Stimulated activated CD4-positive, alpha-beta T cell treated with anti-CD3 and anti-CD28 coated beads, Interleukin-12 subunit alpha, Interleukin-12 subunit beta, amount 100 ng/mL, for 24 hours (primary cell): ENCODE measurements at places on chromosomes 3 and 15.

DNA sequence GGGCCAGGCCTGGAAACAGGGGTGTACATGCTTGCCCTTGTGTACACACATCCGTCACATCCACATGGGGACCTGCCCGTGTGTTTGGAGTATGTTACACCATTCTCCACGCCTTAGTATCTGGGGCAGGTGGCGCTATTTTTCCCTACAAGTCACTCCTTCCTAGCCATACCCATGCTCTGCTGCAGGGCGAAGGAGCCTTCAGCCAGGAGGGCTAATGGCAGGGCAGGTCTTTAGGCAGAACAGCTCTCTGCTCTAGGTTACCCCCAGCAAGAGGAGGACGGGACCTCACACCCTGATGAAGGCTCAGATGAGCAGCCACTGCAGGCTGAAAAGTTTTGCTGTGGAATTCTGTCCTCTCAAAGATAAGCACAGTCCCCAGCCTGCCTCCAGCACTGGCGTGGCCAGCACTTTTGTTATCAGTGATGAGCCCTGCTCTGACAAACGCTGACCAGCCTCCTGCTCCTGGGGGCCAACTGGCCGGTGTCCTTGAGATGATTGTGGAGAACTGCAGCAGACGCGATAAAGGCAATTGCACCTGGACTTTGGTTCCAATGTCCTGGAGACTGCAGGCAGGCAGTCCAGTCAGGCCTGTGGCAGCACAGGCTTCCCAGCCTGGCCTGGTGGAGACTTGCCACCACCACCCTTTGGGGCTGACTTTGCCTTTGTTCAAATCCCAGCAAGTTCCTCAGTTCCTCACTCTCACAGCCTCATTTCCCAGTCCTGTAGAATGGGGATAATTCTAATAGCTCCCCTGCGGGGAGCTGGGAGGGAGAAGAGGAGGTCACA is 19.8 kb upstream of the PIGZ start:
- no peak for DNase-seq

GRCh38 chr3:69590111-69590510 is 149.2 kb upstream of the MITF start:
- DNase-seq: no peak

DNA sequence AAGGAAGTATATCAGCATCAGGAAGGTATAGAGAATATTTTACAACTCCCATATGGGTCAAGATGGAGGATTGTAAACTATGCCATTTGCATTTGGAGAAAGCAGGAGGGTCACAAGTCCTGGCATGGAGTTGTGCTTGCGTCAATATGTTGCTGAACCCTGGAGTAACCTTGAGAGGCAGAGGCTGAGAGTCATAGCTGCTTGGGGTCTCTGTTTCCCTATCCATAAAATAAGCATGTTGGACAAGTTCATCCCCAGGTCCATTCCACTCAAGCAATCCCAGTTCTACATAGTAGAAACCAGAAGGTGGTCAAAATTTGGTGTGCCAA is 273.6 kb downstream of the MECOM start:
- DNase-seq: no peak

- no peak for DNase-seq
Measured at GRCh38 chr15:52463638-52464037, 65.0 kb downstream of the MYO5A start.

DNA sequence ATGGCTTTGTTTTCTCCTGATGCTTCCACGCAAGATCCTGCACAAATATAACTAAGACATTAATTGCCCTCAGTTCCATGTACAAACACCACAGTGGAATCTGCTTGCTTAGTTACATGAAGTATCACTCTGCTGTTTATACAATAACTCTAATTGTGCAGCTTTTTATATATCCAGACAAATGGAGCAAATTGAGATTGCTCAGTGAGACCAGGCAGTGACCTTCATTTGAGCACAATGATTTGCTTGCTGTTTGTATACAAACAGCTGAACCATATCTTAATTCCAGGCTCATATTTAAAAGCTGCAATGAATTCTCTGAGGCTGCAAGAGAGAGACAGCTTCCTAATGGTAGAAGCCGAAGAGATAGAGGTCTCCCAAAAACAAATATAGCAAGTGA is 243.7 kb downstream of the CADPS start:
- no peak for DNase-seq

DNA sequence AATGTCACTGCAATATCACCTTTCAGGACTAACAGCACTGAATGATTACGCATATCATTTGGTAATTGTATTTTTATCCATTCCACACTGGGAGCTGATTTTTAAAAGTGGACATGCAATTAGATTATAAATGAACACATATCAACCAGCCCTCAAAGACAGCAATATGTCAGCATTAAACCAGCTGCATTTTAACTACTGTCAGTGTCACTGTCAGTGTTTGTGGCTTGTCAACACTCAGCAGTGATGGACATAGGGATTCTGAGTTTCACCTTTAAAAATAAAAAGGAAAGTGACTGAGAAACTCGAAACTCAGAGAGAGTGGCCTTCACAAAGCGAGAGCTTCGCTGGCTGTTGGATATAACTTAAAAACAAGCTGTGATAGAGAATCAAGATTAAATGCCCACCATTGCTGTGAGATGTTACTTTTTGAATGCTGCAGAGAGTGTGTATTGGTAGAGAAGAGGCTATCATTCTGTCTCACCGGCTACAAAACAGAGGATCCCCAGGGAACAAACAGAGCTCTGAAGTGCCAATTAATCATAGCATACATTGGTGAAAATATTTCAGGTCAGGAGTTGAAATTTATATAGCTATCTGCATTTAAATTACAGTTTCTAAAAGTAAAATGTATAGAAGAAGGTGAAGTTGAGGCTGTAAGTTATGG is 635.8 kb downstream of the SQOR start:
- DNase-seq: no peak

GRCh38 chr3:120471643-120472042 is 20.9 kb upstream of the FSTL1 start:
- DNase-seq: no peak

GRCh38 chr3:36221975-36222374 is 158.3 kb upstream of the STAC start:
- no peak for DNase-seq

GRCh38 chr3:49305608-49306007 is 28.6 kb upstream of the C3orf62 start:
- no peak for DNase-seq

- no peak for DNase-seq
Measured at GRCh38 chr3:175088766-175089380, 229.7 kb downstream of the NAALADL2 start.

DNA sequence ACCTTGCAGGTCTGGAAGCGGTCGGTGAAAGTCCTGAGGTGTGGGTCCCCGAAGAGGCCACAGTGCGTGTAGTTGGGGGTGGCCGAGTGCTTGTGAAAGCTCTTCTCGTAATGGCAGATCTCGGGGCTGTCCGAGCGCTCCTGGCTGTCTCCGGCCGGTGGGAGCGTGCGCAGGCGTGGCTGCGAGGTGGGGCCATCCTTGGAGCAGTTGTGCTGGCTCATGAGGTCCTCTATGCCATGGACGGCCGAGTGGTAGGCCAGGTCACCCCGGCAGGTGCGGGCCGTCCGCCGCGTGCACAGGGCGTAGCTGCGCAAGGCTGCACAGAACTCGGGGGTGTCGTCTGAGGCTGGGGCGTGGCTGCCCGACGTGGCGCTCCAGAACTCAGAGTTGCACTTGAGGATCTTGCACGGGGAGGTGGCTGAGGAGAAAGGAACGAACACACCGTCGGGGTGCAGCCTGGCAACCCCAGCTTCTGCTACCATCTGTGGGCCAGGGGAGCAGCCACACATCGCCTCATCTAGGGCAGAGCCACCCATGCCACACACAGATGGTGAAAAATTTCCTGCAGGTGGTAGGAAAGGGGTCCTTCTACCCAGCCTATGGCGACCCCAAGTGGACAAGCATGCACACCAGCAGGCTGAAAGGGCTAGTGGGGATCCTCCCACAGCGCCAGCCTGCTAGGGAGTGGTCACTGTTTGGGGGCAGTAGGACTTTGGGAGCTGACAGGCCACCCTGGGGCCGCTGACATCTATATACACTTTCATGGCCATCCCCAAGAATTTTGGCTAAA is 36.7 kb downstream of the RGMA start:
- DNase-seq: no peak

GRCh38 chr15:57923306-57923705 is 142.2 kb downstream of the ALDH1A2 start:
- no peak for DNase-seq

DNA sequence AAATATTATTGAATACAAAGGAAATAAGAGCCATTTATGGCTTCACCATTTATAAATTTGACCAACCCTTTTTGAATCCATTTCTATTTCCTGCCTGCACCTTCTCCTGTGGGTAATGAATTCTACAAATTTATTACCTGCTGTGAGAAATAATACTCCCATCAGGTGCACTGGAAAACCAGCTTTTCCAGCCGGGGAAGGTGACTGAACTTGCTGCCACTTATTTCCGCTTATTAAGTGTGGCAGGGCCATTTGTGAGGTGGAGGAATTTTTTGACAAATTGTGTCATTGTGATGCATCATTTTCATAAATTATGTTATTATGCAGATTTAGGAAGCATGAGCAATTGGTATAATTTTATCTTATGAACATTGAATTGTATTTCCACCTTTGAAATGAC is 151.1 kb downstream of the SQOR start:
- no peak for DNase-seq

GRCh38 chr3:119240101-119240590 is 532 bp downstream of the B4GALT4 start:
- DNase-seq: no peak

DNA sequence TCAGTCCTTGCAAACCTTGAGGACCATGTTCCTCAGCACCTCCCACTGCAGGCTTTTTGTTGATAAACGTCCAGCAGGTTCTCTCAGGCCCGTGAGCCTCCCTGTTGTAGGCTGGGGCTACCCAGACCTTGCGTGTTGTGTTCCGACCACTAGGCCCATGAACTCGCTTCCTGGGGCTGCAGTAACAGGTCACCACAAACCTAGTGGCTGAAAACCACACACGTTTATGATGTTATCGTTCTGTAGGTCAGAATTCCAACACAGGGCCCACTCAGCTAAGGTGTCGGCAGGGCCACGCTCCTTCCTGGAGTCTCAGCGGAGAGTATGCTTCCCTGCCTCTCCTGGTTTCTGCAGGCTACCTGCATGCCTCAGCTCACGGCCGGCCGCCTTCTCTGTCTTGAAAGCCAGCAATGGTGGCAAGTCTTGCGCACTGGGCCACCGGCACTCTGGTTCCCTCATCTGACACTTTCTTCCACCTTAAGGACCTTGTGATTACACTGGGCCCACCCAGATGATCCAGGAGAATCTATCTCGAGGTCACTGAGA is 60.8 kb downstream of the ATP10A start:
- DNase-seq: no peak

DNA sequence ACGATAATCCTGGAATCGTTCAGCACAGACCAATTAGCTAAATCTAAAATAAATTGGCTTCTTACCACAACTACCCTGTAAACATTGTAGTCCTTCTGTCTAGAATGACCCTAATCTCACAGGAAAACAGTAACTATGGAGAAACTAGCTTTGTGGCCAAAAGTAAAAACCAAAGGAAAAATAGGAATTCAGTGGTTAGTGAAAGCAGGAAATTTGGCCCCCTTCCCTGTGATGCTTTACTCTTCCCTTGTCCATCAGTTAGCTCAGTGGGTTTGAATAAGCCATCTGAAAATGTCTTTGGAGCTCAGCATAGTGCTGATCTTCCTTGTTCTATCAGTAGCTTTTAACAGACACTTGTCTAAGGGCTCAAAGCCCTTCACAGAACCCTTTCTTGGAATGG is 1.6 kb downstream of the NMD3 start:
- DNase-seq: no peak

DNA sequence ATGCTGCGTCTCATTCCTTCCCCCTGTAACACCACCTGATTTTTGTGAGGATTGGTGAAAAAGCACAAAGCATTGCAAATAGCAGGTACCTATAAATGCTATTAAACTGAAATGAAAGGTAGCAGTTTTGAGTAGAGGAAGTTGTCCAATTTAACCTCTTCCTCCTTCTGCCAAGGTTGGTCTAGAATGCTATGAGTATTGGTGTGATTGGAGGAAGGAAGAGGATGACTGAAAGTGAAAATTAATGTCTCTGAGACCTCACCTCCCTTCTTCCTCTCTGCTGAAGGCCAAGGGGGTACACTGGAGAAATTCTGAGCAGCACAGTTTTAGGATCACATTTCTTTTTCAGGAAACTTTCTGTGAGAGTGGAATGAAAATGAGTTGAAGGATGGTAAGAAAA is 94.4 kb downstream of the DTWD1 start:
- no peak for DNase-seq

DNA sequence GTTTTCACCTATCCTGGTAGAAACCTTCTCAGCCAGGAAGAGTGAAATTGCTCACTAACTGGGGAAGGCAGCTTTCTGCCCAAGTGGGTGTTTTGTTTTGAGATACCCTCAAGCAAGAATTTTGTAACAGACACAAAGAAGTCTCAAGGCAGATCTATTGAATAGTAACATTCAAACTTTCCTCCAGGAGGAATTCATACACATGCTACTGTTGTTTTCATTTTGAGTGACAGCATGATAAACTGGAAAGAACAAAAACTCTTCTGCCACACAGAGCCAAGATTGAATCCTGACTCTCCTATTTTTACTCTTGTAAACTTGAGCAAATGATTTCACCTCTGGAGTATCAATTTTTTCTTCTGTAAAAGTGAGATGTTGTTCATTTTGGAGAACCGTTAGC is 54.8 kb upstream of the MBNL1 start:
- DNase-seq: no peak

DNA sequence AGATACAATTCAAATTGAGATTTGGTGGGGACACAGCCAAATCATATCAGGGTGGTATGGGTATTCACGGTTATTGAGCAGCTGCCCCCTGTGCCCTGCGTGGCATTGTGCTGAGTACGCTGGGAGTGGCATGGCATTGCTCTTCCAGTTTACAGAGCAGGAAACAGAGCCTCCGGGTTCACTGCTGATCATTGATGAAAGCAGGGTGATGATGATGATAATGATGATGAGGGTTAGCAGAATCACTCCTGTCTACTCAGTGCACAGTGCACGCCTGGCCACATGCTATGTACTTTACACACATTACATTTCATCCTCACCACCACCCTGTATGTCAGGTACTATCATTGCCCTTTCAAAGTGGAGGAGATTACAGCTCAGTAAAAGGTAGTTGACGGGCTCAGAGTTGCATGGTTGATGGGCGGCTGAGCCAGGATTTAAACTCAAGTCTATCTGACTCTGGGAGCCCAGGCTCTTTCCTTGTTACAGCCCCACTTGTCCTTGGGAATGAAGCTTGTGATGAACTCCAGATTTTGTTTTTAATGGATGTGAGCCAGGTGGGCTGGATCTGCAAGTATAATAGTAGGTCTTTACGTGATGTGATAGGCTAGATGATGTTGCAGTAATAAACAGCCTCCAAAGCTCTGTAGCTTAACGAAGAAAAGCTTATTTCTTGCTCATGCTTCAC is 87.6 kb upstream of the MYZAP start:
- no peak for DNase-seq
